OCI-LY7 (cell line): ENCODE measurements at places on chromosomes 7 and 10.

- DNase-seq = no peak
These were observed 122.7 kb downstream of the CUL2 start for GRCh38 chr10:34967335-34967880.

GRCh38 chr7:36265680-36266079, 112.6 kb downstream of the EEPD1 start:
- DNase-seq = no peak

- DNase-seq = no peak
These were observed 21.5 kb downstream of the ASB13 start for GRCh38 chr10:5644930-5645329.

GRCh38 chr10:28962768-28963167, 285.4 kb downstream of the BAMBI start:
- DNase-seq = no peak

- DNase-seq = no peak
These were observed 118.1 kb downstream of the PTPRN2 start for GRCh38 chr7:158469396-158470051.
